Stimulated activated CD8-positive, alpha-beta memory T cell treated with anti-CD3 and anti-CD28 coated beads, Interleukin-2, amount 100 ng/mL, for 48 hours (primary cell): ENCODE measurements at places on chromosomes 3 and 15.

GRCh38 chr3:152156880-152157279 is 111.8 kb upstream of the MBNL1 start:
- DNase-seq: no peak

DNA sequence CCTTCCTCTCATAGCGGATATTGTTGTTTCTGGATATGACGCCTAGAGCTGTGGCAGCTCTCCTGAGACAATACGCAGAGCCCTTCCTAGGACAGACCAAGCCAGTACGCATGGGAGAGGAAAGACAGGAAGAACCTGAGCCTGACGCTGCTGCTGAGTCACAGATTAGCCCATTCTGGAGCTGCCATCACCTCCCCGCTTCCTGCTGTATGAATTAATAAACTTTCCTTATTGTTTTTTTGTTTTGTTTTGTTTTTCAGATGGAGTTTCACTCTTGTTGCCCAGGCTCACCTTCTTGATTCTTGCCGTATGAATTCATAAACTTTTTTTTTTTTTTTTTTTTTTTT is 67.0 kb downstream of the PPCDC start:
- DNase-seq: no peak

DNA sequence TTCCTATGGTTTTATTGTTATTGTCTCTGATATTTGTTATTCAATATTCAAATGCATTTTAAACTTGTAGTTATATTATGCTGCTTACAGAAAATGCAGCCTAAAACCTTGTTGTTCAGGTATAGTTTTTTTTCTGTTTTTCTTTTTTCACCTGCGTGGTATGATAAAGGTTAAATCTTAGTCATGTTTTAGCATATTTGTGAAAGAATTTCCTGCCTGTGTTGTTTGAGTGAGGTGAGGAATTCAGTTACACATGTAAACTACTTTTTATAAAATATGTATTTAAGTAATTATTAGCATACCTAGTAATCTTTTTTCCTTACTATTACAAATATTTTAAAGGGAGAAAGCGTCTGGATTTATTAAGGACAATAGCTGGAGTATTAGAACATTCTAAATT is 90.0 kb upstream of the NAALADL2 start:
- no peak for DNase-seq

DNA sequence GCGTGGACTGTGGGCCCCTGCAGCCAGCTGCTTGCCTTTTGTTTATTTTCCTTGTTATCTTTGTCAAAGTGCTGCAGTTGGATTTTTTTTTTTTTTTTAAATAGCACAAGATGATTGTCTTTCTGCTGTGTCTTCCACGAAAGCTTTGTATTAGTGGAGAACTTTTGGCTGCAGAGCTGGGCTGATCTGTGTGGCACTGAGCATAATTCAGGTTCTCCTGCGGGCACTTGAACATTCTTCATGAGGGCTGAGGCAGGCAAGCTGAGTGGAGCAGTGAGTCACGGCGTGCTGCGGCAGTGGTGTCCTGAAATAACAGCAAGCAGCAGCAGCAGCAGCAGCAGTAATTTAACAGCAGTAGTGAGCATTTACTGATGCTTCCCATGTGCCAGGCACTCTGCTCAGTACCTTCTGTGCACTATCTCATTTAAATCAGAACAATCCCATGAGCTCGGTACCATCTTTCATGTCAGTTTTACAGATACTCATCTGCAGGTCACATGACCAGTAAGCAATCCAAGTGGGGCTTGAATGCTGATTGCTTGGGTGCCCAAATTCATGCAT is 45.8 kb downstream of the MITF start:
- no peak for DNase-seq

GRCh38 chr15:34514251-34514670 is 69.2 kb downstream of the GOLGA8B start:
- DNase-seq: peak; percentile 23

- no peak for DNase-seq
These were observed 767.7 kb upstream of the LMCD1 start for GRCh38 chr3:7733933-7734332.

DNA sequence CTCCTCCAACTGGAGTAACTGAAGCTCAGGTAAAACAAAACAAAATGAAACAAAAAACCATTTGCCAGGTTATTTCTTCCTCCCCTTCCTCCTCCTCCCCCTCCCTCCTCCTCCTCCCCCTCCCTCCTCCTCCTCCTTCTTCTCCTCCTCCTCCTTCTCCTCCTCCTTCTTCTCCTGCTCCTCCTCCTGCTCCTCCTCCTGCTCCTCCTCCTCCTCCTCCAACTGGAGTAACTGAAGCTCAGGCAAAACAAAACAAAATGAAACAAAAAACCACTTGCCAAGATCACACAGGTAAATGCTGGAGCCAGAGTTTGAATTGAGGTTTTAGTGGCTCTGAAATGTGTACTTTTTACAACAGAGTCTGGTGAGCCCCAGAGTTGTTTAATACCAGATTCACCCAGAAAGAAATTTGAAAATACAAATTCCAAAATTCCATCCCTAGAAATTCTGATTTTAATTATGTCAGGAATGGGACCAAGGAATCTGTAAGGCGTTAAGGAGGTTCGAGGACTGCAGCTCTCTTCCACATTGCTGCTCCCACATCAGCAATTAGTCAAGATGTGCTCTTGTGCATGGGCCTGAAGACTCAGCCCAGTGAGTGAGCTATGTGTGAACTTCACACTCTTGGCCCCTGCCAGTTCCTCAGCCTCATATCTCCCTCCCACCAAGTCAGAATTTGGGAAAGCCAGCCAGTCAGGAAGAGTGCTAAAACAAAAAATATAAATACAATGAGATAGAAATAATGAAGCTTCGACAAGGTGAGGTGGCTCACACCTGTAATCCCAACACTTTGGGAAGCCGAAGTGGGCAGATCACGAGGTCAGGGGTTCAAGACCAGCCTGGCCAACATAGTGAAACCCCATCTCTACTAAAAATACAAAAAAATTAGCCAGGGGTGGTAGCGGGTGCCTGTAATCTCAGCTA is 31.6 kb upstream of the ZNF770 start:
- no peak for DNase-seq

DNA sequence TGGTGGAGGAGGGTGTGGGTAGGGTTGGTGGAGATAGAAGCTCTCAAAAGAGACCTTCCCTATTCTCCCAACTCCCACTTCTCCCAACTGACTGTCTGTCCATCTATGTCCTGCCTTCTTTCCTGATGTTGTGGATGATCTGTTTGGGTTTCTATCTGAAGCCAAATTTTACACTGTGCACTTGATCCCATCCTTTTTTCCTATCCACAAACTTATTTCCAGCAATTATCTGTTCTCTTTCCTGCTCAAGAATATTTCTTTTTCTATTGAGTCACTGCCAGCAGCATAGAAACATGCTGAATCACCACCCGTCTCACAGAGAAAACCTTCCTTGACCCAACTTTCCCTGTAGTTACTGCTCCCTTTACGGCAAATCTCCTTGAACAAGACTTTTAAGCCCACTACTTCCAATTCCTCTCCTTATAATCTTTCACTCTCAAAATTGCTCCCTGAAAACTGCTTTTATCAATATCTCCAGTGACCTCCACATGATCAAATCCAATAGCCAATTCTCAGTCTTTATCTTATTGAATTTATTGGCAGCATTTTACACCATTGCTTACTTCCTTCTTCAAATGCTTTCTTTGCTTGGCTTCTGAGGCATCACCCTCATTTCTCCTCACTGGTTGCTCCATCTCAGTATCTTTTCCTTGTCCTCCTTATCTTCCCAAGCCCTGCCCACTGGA is 141.2 kb upstream of the SLC7A14 start:
- DNase-seq: no peak

GRCh38 chr15:66780172-66780972 is 78.3 kb downstream of the SMAD6 start:
- DNase-seq: no peak

GRCh38 chr15:48121849-48122248 is 1.1 kb downstream of the SLC24A5 start:
- DNase-seq: no peak

GRCh38 chr3:20773320-20773984 is 587.4 kb upstream of the SGO1 start:
- no peak for DNase-seq

DNA sequence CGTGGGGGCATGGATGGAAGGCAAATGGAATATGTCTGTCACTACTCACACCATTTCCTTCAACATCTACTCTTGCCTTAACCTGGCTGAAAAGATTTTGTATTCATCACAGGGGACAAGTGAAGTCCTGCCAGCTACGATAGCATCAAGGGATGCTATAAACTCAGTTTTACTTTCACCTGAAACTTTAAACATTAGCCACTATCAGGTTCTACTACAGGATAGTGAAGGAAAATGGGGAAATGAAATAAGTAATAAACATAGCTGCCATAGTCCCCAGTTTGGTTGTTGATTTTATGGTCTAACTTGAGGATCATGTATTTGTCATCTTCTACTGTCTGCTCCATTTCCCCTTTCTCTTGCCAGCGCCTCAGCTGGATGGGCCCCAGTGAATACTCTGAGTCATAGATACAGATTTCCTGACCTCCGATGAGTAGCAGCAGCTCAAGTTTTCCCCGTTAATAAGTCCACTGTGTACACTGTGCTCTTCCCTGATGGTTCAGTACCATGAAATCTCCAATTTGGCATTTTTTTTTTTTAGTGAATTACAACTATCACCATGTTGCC is 338.2 kb upstream of the SLCO3A1 start:
- no peak for DNase-seq

DNA sequence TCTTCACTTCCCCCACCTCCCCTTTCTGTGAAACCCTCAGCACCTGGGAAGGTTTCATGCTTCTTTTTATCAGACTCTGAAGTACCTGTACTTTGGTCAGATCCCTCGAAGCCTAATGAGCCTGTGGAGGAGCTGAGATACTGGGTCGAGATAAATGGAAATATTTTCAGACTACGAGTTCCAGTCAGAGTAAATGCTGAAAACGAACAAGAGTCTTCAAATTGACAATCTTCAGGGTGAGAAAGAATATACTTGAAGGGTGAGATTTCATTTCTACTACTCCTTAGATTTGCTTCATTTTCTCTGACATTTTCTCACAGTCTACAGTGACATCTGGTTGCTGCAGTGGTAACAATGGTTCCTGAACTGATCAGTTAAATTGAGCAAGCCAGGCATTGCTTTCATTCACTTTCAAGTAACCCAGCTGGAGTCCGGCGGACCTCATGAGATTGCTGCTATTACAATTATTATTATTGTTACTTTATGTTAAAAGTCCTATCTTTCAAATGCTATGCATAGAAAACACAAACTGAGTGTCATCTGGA is 337.2 kb downstream of the VGLL3 start:
- DNase-seq: no peak

GRCh38 chr3:55189359-55189801 is 261.5 kb upstream of the LRTM1 start:
- no peak for DNase-seq

DNA sequence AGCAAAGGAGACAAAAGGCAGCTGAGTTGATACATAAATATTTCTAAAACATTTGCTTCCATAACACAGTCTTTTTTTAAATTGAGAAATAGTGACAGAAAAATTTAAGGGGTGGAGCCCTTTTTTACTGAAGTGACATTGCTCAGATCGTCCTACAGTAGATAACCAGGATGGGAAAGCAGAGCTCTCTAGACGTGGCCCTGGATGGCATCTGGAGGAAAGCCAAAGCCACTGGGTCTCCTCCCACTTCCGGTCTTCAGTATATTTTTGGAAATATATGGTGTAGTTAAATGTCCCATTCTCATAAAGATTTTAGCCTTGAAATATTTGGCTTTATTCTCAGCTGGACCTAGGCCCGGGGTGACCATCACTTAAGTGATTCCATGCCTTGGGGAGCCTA is 326.1 kb downstream of the ZNF621 start:
- no peak for DNase-seq

DNA sequence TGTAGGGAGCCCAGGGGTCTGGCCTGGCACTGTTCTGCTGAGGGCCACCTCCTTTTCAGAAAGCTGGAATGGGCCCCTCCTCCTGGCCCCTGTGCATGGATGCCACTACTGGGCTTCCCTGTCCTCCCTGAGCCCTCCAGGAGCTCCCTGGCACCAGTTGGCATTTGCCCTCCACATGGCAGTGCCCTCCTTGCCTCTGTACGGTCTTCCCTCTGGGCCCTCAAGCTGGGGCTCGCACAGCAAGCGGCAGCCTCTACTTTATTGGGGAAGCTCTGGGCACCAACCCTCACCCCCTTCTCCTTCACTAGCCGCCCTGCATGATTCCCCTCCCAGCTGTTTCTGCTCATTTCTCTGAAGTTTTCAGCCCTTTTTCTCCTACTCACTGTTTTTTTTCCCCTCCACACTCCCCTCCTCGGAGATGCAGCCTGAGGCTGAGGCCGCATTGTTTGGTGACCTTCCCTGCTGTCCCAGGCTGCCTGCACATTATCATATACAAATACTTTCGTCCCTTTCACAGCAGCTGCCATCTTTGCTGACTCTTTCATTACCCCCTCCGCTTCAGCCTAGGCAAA is 127.3 kb downstream of the EEFSEC start:
- no peak for DNase-seq

DNA sequence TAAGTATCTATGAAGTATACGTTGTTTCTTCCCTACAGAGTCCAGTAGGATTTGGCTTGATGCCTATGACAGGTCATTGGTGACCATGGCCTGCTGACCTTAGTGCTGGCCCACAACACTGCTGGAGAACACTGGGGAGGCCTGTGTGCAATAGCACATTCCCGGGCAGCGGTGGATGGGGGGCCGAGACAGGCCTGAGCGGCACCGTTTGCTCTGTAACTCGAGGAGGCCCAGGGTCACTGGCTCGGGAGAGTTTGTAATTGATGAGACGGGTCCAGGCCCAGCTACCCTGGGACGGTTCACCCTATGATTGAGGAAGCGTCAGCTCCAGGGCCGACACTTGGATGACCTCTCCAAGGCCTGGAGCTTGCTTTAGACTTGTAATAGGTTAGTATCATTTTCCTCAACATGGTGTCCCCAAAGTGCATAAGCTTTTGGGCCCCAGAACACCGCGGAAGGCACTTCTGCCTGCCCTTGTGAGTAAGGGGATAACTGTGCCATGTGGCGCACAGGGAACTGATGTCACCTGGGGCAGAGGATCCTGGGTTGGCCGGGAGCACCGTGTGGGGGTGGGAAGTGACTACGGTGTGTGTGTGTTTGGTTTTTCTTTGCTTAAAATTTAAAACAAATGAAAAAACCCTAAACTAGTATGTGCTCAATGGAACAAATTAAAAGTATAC is 12.0 kb downstream of the TRPM1 start:
- DNase-seq: no peak

- DNase-seq: no peak
These were observed 220.0 kb upstream of the NANOGP8 start for GRCh38 chr15:35305031-35305550.

DNA sequence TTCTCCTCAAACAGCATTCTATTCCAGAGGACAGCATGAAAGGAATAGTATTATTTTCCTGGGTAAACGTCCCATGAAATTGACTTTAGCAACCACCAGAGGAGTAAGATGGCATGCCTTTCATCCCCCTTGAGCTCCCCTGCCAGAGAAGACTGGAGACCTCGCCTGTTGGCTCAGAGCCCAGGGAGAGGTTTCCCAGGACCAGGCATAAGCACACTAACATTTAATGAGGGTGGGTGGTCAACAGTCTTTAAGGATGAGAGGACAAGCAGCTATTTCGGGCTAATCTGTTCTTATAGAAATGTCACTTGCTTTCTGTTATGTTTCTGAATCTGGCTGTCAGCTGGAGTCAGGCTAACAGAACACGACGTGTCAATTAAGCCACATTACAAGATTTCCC is 390.5 kb downstream of the GABRG3 start:
- no peak for DNase-seq

- no peak for DNase-seq
These were observed 26.0 kb downstream of the MESP1 start for GRCh38 chr15:89725064-89725463.
